ENCODE measurements at places on chromosomes 1 and 21. TPM values are rescaled to one million over a fixed set of nuclear protein-coding genes. Genes with fewer than 3 reads are reported as not detected.

- H3K36me3 ChIP-seq, result no peaks in the 10 kb centered on the region
- peaks cover 6% of the 10 kb centered on the region for H3K4me1 ChIP-seq
- DNase-seq, result no peak
- H3K27ac ChIP-seq, result no peak overlapping the region
- no peaks in the 10 kb centered on the region for H3K27me3 ChIP-seq
These were observed 5.6 kb downstream of the HYI start for GRCh38 chr1:43447891-43448708.

DNA sequence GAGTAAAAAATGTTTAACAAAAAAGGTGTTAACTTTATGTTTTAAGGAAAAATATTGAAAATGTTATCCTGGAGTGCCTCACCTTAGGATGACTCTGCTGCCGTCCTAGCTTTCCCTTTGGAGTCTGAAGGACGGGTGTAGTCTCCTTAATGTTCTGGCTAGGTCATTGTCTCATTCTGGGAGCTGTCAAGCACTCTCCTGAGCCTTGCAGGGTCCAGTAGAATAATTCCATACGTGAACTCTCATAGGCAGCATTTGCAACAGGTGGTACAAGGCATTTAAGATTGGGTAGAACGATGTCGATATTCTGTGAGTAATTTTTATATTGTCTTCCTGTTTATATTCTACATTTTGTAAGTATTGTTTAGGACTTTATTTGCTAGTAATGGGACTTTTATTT is 283.6 kb upstream of the C1orf105 start:
- no peaks in the 10 kb centered on the region for H3K27me3 ChIP-seq
- H3K36me3 ChIP-seq, result no peaks in the 10 kb centered on the region

FCRL5 gene
- total RNA-seq, result 2.8 TPM

LRRC40 gene
- total RNA-seq, result 45.8 TPM

DNA sequence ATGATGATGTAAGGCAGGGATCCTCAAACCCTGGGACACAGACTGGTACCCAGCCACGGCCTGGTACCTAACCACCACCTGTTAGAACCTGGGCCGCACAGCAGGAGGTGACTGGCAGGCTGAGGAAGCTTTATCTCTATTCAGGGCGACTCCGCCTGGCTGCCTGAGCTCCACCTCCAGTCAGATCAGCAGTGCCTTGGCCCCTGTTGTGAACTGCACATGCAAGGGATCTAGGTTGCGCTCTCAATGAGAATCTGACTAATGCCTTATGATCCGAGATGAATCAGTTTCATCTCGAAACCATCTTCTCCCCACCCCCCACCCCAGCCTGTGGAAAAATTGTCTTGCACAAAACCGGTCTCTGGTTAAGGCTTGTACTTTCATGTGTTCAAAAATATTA is 4.2 kb downstream of the RNPC3 start:
- H3K27me3 ChIP-seq, result no peaks in the 10 kb centered on the region
- no peak overlapping the region for H3K27ac ChIP-seq
- H3K36me3 ChIP-seq, result peaks cover 5% of the 10 kb centered on the region
- no peak overlapping the region for H3K4me3 ChIP-seq

- peaks cover 9% of the 10 kb centered on the region for H3K4me1 ChIP-seq
- H3K36me3 ChIP-seq, result peaks cover 6% of the 10 kb centered on the region
- no peak for DNase-seq
- H3K27ac ChIP-seq, result no peak overlapping the region
- no peak overlapping the region for H3K4me3 ChIP-seq
- H3K27me3 ChIP-seq, result no peaks in the 10 kb centered on the region
These were observed 8.1 kb upstream of the C1QTNF12 start for GRCh38 chr1:1254667-1254998.

DNAI4 gene
- total RNA-seq, result 0.90 TPM

DNA sequence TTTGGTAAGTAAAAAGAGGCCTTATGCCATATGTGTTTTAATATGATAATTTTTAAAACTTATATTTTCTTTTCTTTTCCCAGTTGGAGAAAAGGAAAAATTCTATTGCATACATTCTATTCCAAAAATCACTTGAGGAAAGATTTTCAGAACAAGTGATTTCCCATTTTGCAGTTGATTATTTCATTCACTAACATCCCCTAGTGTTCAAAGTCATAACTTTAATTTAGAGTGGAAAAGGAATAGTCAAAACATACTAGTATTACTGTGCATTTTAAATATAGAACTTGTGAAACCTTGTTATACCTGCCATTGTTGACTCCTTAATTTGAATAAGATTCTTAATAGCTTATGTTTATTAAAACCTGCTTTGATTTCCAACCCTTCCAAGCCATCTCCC is 1157.6 kb upstream of the ADGRL4 start:
- H3K27ac ChIP-seq, result no peak overlapping the region
- H3K27me3 ChIP-seq, result no peaks in the 10 kb centered on the region
- peaks cover 5% of the 10 kb centered on the region for H3K4me1 ChIP-seq

TMEM269 gene
- 0.45 TPM for total RNA-seq

All from GM23338 (cell line).